ENCODE measurements at places on chromosomes 12 and 14.

DNA sequence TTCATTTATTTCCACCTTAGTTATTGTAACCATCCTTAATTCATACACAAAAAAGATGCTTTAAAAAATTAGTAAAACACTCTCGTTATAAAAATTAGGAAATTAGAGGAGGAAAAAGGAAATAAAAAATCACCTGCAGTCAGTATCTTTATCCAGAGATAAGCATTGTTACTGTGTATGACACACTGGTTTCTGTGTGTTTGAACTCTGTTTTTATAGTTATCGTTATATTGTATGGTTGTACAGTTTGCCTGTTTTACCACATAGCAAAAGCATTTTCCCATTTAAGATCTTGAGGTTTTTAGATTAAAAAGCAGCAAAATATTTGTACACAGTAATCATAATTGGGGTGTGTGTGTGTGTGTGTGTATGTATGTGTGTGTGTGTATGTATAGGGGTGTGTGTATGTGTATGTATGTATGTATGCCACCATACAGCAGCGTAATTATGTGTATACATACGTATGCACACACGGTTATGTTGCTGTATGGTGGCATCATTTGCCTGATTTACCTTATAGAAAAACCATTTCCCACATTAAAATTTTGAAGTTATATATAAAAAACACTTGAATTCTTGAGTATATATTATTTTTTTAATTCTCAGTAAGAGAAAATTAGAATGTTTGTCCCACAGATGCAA lies 19.8 kb downstream of the WNK1 start:
- no peak for DNase-seq

DNA sequence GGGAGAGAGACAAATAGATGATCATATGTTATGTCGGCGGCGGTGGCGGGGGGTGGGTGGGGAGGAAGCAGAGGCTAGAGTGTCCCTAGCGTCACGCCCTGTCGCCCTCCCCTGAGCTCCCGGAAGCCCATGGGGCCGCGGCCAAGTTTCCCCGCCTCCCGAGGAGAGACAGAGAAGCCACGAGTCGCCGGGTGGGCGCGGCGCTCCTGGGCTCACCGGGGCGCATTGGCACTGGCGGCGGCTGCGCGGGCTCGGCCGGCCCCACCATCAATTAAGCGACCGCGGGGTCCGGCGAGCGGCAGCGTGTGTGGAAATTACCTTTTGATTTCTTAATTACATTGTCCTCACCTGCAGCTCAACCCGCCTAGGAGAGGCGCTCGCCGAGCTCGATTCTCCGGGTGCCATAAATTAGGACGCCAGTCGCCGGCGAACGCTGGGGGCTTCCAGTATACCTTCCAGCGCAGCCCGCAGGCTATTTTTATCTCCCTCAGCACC lies 119.9 kb upstream of the LHX5 start:
- no peak for DNase-seq

- no peak for DNase-seq
Observed at GRCh38 chr12:42802785-42803189, 213.2 kb upstream of the PRICKLE1 start.

- peak; percentile 55 for DNase-seq
Observed at GRCh38 chr14:70073924-70074566, 114.7 kb downstream of the SLC8A3 start.

DNA sequence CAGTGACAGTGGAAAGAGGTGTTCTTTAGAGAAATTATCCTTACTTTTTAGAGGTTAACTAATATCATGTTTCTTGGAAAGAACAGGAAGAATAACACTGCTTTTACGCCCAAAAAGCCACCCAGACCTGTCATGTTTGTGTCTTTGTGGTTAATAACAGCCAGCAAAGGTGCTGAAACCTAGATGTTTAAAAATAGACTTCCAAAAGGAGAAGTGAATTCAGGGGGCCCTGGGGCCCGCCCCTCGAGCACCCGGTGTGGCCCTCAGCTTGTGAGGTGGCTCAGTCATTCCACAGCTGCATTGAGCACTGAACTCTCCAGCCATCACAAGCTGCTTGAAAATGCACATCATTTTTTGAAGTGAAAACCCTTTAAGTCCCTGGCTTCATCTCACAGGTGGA lies 20.8 kb upstream of the AMN start:
- DNase-seq, result no peak

DNA sequence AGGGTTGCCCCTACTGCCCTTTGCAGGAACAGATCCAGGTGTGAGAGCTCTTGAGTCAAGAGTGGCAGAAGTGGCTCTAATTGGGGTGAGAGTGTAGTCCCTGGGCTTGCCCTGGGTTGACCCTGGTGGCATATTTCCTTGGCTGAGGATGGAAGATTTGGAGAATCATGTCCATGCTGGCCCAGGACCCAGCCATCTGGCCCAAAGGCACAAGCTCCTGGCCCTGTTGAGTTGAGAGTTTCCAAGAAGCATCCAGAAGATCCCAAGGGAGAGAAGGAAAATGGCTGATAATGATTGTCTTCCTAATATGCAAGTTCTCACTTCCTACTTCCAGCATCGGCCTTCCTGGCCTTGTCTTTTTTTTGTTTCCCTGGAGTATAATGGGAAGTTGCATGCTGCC lies 55.5 kb upstream of the SRSF5 start:
- DNase-seq, result no peak

GRCh38 chr12:48961801-48962200 lies 4.5 kb upstream of the ARF3 start:
- DNase-seq, result no peak

DNA sequence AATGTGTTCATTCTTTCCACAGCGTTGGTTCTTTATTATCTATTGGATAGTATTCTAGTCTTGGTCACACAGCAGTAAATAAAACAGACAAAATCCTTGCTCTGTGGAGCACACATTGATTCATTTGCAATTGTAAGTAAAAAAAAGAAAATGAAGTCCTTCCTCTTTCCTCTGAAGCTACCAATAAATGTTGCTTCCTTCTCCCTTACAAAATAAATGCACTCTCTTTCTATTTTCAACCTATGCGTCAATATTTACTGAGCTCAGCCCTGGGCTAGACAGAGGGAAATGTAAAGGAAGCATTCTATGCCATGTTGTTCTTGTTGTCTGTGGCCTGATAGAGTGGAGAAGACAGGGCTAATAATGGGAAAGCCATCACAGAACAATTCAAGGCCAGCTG lies 2.9 kb downstream of the ABHD12B start:
- DNase-seq, result no peak

- DNase-seq, result no peak
Observed at GRCh38 chr12:124323771-124324530, 29.1 kb downstream of the RFLNA start.

DNA sequence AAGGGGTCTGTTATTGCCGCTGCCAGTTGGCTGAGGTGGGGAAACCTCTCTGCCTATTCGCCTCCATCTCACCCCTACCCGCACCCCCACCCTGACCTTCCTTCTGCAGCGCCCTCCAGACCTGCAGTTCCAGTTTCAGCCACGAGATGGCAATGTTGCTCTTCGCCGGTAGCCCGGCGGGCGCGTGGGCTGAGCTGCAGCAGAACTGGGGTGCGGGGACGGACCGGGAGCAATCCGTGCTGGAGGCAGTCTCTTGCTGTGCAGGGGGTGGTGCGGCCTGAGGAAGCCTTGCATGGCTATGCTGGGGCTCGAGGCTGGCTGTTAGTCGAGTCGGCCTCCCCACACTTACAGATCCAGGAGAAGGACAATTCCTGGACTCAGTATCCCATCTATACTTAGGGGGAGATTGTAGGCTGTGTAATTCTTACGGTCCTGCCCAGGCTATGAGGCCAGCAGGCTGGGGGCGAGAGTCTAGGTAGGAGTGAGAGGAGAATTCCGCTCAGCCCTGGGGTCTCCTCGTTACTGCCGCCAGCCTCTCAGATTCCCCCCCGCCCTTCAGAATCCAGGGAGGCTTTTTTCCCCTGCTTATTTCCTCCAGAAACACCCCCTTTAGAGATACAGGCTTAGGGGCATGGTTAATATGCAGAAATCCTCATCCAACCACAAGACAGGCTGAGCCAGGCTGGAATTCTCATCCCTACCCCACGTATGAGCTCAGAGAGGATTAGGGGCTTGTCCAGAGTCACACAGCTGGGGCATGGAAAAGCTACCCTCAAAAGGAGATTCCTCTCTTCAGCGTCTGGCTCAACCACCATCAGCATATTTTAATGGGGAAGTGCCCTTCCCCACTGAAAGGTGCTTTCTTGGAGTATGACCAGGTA lies 118.2 kb downstream of the AACS start:
- DNase-seq, result peak; percentile 81

DNA sequence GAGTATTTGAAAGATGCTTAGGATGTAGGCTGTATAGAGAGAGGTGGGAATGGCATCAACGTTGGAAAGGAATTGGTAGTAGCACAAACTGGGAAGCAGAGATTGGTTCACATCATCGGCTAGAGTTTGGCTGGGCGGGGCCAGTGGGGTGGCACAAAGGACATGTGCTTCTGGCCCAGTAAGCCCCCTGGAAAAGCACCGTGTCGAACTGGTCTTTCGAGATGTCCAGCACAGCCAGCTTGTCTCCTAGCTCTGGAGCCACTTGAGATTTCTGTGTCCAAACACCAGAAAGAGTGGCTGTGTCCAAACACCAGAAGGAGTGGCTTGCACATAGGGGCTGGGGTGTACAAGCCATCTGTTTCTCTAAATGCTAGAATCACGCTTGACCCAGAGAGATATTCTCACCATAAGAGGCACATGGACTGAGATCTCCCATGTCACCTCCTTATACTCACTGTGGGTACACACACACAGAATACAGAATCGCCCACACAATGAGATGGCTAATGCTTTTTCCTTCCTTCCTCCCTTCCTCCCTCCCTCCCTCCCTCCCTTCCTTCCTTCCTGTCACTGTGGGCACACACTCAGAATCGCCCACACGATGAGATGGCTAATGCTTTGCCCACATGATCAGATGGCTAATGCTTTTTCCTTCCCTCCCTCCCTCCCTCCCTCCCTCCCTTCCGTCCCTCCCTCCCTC lies 41.8 kb upstream of the KCNK13 start:
- no peak for DNase-seq

DNA sequence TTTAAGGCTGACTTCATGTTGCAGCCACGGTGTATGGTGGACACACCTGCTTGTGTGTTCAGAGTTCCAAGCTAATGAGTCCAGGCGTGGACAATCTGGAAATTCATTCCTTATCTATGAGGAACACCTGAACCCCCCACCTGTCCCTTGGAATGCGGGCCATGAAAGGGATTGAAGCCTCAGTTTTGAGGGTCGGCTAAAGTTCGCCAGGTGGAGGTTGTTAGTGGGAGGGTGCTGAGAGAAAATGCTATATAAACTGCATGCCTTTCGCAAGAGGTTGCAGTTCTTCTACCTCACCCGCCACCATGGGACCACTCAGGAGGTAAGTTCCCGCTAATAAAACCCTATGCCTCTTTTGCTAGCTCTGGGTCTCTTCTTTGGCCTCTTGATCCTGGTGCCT lies 348.0 kb downstream of the BCL11B start:
- DNase-seq, result no peak

DNA sequence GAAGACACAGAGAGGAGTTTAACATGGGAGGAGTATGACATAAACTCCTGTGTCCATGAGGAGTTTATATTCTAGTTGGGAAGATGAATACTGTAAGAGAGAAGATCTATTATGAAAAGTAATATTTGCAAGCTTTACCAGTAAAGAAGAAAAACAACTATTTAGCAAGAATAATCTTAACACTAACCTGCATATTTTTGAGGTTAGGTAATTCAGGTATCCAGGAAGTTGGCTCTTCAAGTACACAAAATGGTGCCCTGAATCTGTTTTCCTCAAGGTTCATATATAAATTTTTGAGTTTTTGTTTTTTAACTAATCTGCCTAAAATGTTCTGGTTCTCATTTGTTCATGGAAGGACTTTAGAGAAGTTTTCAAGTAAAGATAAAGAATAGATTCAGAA lies 33.9 kb upstream of the KCNMB4 start:
- DNase-seq, result no peak

DNA sequence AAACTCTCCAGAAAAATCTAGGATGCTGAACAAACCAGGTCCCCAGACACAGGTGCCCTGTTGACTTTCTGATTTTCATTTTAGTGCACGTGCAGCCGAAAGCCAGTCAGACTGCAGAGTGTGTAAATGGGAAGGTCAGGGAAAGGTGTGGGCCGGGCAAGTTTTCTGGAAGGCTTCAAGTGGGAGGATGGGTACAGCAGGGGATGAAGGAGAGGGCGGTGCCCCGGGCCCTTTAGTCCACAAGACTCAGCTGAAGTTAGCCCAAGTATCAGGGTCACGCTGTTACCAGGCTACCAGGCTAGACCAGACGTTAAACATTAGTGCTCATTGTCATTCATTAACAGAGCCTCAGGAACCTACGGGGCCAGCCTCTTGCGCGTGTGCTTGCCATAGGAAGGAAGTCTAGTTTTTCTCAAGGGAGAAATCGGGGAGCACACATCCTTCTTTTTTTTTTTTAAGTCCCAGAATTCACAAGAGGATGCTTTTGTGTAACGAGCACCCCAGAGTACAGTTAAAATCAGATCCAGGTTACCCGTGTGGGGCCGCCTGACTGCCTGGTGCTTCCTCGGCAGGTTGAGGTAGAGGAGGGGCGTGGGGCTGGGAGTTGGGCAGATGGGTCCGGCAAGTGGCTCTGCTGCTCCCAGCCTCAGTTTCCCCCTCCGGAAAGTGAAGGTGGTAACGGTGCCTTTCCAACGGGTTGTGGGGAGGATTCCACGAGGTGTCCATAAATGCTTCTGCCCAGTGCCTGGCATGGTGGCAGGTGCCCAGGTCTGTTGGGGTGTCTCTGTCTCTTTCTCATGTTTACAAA lies 19.1 kb downstream of the BCL7A start:
- DNase-seq, result no peak

DNA sequence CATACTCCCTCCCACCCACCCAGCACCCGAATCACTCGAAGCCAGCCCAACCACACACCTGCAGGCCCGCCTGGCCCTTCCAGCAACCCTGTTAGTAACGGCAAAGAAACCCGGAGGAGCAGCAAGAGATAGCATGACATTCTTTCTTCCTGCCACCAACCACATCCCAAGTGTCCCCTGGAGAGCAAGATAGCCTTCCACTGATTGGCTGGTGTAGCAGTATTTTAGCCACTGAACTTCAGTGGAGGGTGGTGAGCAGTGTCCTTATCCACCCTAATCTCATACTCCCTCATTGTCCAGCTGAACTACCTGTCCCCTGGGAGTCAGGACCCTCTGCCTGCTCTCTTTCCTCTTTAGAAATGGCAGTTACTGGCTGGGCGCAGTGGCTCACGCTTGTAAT lies 769 bp upstream of the SLC39A5 start:
- DNase-seq, result no peak
